ENCODE measurements at places on chromosomes 1 and 21.
A peak's percentile ranks its signal among the peaks of the same experiment; 100 is the strongest.

DNA sequence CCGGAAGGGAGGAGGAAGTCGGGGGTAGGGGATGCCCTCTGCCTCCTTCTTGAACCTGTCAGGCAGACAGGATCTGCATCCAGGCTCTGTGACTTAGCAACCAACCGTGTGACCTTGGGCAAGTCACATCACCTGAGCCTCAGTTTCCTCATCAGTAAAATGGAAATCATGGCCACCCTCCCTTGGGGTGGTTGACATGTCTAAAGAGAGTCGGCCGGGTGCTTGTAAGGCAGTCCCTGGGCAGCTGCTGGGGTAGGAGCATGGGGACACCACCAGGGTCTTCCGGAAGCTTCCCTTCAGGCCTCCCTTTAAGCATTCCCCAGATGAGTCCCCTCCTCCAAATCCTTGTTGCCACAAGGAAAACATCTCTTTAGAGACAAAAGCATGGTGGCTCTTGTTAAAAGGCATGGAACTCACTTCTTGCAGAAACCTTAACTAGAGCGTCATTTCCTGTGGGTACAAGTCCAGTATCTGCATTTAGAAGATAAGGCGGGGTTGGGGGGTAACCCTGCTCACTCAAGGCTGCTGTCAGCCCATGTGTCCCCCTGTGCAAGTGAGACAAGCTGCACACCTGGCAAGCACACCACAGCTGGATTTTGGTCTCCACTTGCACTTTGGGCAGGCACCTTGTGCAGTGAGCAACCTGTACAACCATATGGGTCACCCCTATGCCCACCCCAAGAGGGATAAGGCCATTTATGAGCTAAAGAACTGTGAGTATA, 10.4 kb downstream of the CLCNKB start:
- no peak for DNase-seq

- no peak for DNase-seq
These were observed 681 bp upstream of the UBXN10 start for GRCh38 chr1:20184997-20185833.

DNA sequence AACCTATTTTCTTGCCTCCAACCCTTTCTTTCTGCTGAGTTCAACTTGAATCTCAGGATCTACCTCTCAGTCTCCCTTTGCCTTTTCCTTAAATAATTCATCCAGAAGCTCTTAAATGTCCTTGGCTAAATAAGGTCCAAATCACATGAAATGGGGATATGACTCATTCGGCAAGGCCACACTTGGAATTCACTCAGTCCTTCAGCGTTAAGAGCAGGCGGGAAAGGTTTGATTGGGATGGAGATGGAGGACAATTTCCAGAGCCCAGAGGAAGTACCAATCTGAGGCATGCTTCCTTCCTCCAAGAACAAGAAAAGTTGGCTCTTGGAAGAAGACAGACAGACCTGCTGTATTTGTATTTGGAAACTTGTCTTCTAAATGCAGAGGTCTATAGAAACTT, 128.5 kb downstream of the PROX1 start:
- DNase-seq = no peak

GRCh38 chr1:157700305-157700704, 264 bp downstream of the FCRL3 start:
- no peak for DNase-seq

GRCh38 chr1:159207774-159208173, 3.1 kb downstream of the ACKR1 start:
- peak; percentile 67 for DNase-seq

- DNase-seq = no peak
These were observed 98.5 kb upstream of the IFFO2 start for GRCh38 chr1:19055001-19055400.

- no peak for DNase-seq
These were observed 3.1 kb upstream of the CDKN2C start for GRCh38 chr1:50966991-50967390.

DNA sequence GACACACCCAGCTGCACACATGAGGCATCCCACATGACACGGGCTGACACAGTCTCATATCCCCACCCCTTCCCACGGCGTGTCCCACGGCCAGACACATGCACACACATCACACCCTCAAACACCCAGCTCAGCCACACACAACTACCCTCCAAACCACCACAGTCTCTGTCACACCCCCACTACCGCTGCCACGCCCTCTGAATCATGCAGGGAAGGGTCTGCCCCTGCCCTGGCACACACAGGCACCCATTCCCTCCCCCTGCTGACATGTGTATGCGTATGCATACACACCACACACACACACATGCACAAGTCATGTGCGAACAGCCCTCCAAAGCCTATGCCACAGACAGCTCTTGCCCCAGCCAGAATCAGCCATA, 22.6 kb downstream of the PODN start:
- no peak for DNase-seq

- DNase-seq = no peak
These were observed 1.8 kb upstream of the ELAPOR1 start for GRCh38 chr1:109112056-109112651.

DNA sequence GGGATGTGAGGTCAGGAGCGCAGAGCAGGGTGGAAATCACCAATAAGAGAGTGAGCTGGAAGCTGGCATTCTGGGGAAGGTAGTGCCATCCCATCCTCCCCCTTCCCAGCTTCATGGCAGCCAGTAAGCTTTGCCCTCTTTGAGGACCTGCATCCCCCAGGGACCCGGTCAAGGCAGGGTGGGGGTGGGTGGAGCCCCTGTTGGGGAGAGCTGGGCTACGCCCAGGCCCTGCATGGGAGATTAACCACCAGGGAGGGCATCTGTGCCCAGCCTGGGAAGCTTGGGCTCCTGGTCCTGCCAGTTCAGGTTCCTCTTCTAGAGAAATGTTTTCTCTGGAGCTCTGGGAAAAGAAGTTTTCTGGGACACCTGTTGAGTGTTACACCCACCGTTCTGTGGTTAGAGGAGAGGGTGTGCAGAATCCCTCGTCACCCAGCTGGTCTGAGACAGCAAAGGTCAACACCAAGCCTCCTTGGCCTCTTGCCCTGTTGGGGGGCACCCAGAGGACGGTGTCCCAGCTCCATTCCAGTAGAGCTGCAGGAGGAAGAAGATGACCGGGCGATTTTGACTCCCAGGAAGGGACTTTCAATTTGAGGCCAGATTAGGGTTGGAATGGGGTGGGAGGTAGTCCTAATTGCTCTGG, 30.1 kb upstream of the TENT5C start:
- DNase-seq = no peak

GRCh38 chr1:10537082-10537766, 62.5 kb downstream of the PEX14 start:
- peak; percentile 79 for DNase-seq

GRCh38 chr1:161313554-161314200, 504 bp upstream of the SDHC start:
- peak; percentile 28 for DNase-seq

GRCh38 chr1:6859415-6860343, 74.4 kb downstream of the CAMTA1 start:
- no peak for DNase-seq

DNA sequence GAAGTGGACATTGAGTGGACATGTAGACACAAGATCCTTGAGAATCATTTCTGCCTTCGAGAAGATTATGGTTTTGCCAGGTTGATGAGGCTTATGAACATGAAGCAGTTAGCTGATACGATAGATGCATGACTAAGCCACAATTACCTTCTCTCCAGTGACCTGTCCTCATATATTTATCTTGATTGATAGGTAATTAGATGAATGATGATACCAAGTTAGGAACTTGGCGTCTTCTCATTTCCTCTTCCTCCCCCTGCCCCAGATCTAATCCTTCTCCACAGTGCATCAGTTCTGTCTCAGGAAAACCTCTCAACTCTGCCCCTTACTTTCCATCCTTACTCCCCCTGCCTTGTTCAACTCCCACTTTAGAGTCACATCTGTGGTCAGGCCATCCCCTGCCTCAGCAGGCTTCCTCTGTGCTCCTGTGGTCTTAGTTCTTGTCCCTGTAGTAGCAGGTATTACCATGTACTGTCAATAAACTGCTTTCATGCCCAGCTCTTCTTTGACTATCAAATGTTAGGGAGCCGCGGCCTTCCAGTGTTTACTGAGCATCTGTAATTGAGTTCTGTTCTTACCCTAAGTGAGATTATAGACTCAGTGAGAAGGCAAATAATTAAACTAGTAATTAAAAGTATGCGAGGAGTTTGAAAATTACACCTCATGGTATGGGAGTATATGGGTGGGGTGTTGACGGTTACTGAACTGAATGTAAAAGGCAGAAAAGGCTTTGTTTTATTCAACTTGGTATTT, 5.1 kb downstream of the ST6GALNAC3 start:
- DNase-seq = no peak

GRCh38 chr1:209463441-209463840, 120.1 kb upstream of the CAMK1G start:
- DNase-seq = no peak

DNA sequence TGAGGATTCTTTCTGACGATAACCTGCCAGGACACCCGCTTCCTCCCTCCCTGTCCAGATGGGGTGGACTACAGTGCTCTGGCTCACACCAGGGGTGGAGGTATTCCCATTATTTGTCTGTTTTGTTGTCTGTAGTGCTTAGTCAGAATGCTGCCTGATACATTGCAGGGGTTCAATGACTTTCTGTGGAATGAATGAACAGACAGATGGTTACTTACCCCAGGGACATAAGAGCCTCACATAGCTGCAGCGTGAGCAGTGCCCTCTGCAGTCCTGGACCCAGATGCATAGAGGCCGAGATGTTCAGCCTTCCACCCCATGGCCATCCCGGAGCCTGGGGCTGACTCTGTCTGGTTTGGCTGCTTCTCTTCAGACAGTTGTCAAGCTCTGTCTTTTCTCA, 13.0 kb upstream of the F3 start:
- no peak for DNase-seq

- DNase-seq = no peak
These were observed 36.9 kb upstream of the BACH1 start for GRCh38 chr21:29261555-29262540.

DNA sequence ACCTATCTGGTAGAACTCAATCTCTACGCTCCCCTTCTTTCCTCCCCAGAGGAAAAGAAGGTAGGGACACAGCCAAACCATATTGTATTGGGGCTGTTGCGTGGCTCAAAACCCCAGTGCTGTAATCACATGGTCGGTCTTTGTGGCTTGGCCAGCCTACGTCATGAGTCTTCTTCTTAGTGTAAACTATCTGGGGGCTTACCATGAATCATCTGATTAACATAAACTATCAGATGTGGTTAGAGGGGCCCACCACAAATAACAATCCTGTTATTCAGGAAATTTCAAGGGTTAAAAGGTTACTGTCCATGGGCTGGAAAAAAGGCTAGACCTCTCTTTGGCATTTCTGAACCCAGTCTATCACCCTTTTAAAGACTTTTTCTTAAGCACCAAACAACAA, 49.5 kb upstream of the GPR52 start:
- no peak for DNase-seq

GRCh38 chr1:205914730-205915129, 28.5 kb downstream of the SLC26A9 start:
- DNase-seq = no peak

DNA sequence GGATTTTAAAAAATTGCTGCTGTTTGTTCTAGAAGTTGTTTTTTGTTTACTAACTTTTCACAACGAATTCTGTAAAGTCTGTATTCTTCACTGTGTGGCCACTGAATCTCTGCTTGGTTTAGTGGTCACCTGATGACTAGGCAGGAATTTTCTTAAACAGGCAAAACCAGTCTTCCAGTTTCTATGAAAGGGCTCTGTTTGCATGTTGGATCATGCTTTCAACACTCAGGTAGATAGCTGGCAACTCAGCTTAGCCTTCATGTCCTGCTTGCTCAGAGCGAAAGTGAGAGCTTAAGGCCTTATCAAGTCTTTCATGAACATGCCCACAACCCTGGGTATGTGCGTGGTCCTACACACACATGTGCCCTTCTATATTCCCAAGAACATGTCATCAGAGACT, 52.4 kb upstream of the CCDC190 start:
- no peak for DNase-seq

DNA sequence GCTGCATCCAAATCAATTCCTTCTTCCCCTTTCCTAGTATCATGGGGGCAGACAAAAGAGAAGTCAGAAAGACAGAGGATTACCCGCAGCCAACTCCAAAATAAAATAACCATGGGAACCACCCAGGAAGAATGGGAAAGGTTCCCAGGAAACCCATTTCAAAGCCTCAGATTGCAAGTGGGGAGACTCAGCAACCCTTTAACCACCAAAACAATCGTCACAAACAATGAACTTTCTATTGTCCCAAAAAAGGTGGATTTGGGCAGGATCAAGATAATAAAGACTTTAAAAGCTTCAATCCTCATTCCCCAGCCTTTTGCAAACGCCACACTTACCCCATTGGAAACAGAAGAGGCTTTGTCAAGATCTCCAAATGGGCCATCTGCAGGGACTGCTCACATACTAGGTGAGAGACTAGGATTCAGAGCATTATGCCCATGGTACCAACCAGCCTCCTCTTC, 5.1 kb downstream of the TIAM1 start:
- no peak for DNase-seq

DNA sequence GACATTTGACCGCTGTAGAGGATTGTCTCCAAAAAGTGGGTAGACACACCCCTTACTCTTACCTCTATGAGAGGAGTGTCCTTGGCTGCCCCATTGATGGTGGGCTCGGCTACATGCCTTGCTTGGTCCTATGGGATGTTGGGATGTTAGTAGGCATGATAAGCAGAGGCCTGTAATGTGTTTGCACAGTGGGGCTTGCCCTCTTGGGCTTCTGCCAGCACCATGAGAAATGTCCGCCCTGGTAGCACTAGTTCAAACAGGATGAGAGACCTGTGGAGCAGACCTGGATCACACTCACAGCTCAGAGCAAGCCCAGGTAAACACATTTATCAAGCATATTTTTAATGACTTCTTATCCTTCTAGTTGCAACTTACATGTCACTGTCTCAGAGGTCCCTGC, 54.2 kb downstream of the SH3GLB1 start:
- DNase-seq = no peak

DNA sequence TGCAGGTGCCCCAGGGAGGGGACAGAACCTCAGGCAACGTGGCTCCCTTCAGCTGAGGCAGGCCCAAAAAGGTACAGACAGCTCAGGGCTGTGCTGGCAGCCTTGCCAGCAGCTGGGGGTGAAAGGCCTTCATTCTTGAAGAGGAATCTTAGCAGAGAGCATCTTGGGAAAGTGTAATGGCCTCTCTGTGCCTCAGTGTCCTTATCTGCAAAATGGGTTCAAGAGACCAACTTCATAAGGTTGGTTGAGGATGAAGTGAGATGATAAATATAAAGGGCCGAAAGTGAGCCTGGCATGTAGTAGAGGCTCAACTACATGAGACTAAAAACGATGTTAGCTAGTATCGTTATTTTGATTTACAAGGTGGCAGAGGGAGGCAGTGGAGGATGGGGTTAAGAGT, 26.2 kb downstream of the TMCO4 start:
- no peak for DNase-seq

DNA sequence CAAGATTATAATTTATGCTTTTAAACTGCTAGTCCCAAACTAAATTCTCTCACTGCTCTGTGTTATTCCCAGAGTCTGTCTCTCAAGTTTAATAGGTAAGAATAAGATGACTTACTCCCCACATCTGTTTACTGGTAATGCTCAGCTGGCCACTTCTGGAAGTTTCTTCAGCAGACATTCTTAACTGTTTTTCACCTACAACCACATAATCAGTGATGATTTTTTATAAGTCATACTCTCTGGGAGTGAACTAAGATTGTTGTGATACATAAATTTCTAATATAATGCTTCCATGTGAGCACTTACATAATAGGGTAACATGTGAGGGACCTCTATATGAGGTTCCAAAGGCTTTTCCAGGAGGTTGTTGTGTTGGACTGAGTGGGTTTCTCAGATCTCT, 8.7 kb downstream of the SLAMF7 start:
- DNase-seq = no peak
